Activated T-helper 1 cell treated with anti-CD3 and anti-CD28 coated beads, Interleukin-2, amount 50 U/mL, for 16 hours (primary cell): ENCODE measurements at places on chromosomes 7 and 10.

DNA sequence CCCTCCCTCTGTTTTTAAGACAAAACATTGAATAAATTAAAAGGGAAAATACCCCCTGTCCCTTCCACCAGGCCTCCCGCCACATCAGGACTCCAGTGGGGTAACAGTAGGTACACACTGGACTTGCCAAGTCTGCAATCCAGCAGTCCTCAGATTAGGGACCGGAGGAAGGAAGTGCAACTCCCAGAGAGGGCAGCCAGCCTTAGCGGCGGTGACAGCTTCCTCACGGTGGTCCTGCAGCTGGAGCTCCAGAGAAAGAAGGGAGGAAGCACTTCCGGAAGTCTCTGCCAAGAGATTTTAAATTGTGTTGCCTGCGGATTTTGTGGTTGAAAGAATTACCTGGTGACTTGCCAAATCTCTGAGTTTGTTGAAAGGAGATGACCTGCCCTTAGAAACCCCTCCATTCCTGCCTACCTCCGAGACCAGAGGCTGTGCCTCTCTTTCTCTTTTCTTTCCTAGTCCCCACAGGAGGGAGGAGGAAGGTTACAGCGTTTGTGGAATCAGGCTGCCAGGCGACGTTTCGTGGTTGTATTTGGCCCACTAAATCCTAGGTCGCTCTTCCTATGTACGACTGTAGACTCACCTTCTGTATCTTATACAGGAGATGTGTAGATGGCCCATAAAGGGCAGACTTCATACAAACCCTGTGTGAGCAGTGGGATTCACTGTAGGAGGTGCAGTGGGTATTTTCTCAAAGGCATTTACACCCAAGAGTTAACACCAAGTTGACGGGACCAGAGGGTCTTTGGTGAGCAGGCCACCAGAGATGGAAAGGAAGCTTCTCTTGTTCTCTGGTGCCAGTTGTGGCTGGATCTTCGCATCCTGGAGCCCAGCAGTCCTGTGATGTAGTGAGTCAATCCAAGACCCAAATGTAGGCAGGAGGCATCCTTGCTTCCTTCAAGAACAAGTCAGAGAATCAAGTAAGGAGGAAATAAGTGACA is 77.9 kb downstream of the INSIG1 start:
- DNase-seq: no peak

DNA sequence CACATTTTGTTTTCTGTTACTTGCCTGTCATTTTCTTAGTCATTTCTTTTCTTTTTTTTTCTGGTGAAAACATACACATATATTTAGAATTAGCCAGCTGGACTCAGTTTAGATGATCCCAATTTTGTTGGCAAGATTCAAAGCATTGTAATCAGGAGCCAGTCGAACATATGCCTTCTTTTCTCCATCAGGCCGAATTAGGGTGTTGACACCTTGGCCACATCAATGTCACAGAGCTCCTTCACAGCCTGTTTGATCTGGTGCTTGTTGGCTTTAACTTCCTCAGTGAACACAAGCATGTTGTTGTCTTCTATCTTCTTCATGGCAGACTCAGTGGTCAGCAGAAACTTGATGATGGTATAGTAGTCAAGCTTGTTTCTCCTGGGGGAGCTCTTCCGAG is 32.6 kb downstream of the PHF14 start:
- DNase-seq: no peak

- DNase-seq: no peak
These were observed 33.3 kb upstream of the XPNPEP1 start for GRCh38 chr10:109956454-109957091.

GRCh38 chr7:139650429-139651100 is 127.1 kb downstream of the CLEC2L start:
- no peak for DNase-seq

DNA sequence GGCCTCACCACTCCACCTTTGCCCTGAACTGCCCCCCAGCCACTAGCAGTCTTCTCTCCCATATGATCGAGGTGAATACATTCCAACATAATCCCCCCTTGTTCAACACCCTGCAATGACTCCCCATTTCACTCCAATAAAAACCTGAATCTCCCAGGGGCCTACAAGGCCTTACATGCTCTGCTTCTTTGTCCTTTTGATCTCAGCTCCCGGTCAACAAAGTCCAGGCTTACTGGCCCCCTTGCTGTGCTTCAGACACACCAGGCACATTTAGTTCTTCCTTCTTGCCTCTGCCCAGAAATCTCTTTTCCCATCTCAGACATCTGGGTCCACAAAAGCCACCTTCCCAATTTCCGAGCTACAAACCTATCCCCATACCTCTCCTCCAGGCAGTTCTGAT is 14.0 kb downstream of the MET start:
- no peak for DNase-seq

DNA sequence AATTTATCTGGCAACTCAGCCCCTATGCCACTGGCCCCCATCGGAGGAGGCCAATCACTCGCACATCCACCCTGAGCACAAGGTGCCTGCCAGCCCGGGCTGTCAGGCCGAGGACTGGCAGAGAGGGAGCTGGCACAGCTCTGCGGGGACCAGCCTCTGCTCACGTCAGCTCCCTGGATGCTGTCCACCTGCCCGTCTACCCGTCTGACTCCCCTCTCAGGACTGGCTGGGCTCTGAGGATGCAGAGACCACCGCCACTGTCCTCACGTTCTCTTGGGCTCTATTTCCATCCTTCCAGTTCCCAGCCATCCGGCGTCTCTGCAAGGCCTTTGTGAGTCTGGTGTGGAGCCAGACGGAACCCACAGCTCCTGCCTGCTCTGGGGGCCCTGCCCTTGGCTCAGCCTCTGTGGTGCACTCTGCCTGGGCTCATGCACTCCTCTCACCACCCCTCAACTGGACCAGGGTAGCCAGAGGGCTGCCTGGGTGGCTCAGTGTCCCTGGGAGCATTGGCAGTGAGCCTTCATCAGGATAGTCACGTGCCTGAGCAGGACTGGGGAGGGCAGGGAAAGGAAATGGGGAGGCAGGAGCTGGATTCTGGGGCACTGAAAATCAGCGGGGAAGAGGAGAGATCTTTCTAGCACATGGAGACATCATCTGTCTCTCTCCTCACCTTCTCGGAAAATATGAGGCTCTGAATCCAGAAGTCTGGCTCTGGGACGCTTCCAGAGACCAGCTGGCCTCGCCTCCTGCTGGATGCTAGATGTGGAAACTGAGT is 38.0 kb upstream of the PCBD1 start:
- DNase-seq: no peak

DNA sequence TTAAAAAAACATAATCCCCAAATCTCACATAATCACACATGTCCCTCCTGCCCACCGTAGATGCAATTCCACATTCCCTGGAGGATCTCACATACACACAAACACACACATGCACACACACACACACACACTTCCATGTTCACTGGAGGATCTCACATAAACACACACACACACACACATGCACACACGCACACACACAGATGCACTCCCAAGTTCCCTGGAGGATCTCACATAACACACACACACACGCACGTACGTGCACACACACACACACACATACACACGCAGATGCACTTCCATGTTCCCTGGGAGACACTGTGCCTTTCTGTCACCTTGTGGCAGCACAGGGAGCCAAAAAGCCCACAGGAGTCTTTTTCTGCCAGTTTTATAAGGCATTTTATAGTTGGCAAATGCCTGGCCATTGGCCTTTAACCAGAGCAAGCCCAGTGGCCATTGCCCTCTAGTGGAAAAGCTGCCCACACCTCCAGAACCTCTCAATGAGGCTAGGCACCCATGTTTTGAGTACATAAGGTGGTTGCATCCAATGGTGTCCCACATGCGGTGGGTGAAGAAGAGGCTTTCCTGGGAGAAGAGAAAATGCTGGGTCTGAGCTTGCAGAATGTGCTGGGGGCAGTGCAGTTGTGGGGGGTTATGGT is 115.4 kb upstream of the ACBD5 start:
- no peak for DNase-seq
